ENCODE measurements at places on chromosomes 11 and 22. TPM values are rescaled to one million over a fixed set of nuclear protein-coding genes. Genes with fewer than 3 reads are reported as not detected.

DNA sequence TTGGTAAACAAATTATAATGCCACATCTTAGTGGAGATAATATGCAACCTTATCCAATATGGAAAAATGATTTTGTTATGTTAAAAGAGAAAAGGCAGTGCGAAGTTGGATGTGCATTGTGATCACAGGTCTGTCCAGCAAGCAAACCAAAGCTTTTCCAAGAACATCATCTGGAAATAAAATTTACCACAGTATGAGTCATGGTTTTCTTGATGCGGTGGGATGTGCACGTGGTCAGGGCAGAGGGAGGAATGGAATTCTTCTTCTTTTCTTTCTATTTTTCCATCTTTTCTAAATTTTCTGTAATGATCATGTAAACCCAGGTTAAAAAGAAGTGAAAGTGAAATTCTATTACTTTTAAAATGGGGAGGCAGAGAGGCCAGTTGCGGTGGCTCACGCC lies 169.8 kb downstream of the C11orf91 start:
- no peak for DNase-seq

- DNase-seq: no peak
Measured at GRCh38 chr11:75481922-75482606, 43.7 kb downstream of the GDPD5 start.

GRCh38 chr22:44917372-44918165 lies 92.2 kb downstream of the PHF21B start:
- DNase-seq: no peak

DNA sequence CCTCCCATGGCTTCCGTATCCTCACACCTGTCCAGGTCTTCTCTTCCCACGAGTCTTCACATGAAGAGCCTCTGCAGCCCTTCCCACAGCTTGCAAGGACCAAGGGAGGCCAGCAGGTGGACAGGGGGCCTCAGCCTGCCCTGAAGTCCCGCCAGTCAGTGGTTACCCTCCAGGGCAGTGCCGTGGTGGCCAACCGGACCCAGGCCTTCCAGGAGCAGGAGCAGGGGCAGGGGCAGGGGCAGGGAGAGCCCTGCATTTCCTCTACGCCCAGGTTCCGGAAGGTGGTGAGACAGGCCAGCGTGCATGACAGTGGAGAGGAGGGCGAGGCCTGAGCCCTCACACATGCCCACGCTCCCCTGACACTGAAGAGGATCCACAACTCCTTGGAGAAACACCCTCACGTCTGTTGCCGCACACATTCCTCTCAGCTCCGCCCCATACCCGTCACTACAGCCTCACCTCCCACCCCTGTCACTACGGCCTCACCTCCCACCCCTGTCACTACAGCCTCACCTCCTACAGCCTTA lies 8.3 kb downstream of the SSH3 start:
- DNase-seq: no peak

DNA sequence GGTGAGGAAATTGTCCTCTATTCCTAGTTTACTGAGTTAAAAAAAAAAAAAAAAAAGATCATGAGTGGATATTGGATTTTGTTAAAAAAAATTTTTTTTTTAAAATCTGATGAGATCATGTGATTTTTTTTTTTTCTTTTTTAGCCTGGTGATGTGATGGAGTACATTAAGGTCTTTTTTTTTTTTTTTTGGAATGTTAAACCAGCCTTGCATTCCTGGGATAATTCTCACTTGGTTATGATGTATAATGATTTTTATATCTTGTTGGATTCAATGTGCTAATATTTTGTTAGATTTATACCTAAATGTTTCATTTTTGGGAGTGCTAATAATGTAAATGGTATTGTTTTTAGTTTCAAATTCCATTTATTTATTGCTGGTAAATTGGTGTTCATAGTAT lies 43.3 kb downstream of the DDX10 start:
- no peak for DNase-seq

GRCh38 chr22:45008751-45009605 lies 827 bp downstream of the PHF21B start:
- DNase-seq: peak; percentile 32

The OR2AG1 gene
- not detected for total RNA-seq

The MMP12 gene
- not detected for total RNA-seq
